ENCODE measurements at places on chromosomes 5 and 9. TPM values are rescaled to one million over a fixed set of nuclear protein-coding genes. Genes with fewer than 3 reads are reported as not detected.

DNA sequence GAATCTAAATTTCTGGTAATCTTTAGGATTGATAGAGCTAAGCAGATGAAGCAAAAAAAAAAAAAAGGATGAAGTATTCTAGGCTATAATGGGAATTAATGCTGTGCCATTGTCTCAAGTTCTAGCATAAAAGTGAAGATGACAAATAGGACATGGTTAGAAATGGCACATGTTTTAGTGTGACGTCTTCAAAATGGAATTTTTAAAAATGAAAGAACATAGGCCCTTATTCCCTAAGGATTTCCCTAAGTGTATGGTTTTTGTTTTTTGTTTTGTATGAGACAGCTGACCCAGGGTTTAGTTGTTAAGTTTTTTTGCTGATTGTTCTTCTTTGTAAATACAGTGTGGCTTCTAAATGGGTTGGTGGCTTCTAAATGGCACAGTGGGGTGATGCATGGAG is 7.1 kb downstream of the TLE4 start:
- no peak for DNase-seq

DNA sequence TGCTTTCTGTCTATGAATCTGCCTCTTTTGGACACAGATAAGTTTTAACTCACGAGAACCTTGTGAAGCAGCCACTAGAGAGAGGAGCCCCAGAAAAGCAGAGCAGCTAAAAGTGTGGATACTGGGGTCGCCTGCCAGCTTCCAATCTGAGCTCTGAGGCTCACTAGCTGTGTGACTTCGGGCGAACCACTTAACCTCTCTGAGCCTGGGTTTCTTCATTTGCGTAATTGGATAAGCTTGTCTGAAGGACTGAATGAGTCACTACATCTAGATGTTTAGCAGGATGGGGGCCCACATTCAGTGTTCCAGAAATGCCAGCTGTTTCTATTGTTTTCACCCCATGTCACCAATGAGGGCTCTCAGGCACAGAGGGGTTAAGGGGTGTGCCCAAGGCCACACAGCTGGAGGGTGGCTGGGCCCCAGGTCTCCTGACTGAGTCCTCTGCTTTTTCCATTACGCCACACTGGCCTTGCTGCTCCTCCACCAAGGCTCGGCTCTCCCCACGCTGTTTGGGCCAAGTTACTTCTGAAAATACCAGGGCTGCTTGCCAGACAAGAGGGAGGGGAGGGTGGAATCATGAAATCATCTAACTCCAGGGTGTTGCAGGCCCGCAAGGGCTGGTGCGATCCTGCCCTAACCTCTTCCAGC is 36.2 kb downstream of the SH3PXD2B start:
- no peak for DNase-seq

- no peak for DNase-seq
Measured at GRCh38 chr5:56421246-56422075, 188.3 kb upstream of the ANKRD55 start.

DNA sequence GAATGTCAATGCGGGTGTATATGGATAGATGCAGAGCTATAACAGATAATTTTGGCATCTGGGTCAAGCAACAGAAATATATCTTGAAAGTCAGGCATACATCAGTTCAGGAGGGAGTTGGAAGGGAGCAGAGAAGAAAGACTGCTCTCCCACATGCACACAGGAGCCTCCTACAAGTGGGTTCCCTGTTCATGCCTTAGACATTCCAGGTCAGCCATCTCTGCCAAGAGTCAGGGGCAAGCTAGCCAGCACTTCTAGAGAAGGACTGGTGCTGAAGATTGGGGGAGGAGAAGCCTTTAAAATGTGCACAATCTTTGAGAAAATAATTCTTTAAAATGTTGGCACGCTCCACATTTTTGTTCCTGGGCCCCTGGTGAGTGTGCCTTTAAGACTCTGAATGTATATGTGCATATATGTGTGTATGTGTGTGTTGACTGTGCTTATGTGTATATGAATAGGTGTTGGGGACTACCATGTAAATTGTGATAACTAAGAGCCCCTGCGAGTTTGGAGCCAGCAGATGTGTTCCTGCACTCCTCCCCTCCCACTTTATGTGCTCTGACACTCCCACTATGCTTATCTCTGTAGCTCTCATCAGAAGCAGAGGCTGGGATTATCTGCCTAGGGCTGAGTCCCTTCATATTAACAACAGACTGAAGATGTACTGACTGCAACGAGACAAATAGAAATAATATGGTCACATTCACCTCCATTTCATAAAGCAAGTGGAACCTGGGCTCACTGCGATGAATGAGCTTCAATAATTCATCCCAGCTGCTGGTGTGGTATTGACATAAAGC is 21.5 kb upstream of the DELE1 start:
- no peak for DNase-seq

DNA sequence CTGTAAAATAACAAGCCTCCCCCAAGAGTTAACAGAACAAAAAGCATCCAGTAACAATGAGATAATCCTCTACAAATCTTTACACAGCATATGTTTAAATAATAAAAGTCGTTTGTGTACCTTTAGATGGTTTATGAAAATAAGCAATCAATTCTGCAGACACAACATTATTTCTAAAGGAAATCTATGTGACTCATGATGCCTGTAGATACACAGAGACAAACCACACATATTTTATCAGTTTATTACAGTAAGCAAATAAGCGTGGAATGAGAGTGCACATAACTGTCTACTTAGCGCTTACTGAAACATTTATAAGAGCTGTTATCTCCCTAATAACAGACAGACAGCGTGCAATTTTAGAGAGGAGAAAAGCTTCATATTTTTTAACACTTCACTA is 243.6 kb downstream of the AP3B1 start:
- no peak for DNase-seq

DNA sequence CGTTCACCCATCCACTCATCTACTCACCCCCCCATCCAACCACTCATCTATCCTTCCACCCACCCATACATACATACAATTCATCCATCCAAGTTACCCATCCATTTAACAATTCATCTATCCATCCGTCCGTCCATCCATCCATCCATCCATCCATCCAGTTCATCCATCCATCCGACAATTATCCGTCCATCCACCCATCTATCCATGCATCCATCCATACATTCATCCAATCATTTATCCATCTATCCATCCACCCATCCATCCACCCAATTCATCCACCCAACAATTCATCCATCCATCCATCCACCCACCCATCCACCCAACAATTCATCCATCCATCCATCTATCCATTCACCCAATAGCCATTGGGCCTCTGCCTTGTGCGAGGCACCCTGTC is 173.2 kb upstream of the MVB12B start:
- DNase-seq: no peak

- no peak for DNase-seq
Measured at GRCh38 chr9:93112864-93113389, 16.9 kb downstream of the CARD19 start.

DNA sequence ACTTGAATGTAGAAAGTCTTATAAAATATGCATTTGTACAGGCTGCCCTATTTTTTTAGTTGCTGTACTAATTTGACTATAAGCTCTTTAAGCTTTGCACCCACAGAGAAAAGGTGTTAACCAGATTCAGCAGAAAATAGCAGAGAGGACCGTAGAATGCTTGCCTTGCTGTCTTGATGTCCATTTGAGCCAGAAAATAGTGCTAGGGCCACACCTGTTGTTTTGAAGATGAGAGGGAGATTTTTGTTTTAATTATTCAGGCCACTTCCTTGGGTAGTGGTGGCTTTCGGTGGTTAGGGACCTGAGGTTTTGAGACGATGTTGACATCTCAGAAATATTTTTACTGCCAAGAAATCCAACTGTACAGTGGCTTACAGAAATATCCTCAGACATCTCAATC is 196.0 kb downstream of the SPATA31D1 start:
- DNase-seq: no peak

DNA sequence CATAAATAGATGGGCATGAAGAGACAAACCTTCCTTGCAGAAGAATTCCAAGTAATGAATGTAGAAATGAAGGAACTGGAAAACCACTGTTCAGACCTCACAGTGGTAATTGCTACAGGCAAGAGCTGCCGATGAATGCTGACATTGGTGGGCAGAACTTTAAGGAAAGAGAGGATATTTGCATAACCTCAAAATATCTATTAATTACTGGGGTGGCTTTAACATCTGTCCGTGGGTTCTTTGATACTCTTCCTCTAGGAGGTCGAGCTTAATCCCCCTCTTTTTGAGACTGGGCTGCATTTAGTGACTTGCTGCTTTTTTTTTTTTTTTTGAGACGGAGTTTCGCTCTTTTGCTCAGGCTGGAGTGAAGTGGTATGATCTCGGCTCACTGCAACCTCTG is 34.7 kb downstream of the LAMC3 start:
- no peak for DNase-seq

- no peak for DNase-seq
Measured at GRCh38 chr9:37820142-37820541, 19.5 kb downstream of the DCAF10 start.

DNA sequence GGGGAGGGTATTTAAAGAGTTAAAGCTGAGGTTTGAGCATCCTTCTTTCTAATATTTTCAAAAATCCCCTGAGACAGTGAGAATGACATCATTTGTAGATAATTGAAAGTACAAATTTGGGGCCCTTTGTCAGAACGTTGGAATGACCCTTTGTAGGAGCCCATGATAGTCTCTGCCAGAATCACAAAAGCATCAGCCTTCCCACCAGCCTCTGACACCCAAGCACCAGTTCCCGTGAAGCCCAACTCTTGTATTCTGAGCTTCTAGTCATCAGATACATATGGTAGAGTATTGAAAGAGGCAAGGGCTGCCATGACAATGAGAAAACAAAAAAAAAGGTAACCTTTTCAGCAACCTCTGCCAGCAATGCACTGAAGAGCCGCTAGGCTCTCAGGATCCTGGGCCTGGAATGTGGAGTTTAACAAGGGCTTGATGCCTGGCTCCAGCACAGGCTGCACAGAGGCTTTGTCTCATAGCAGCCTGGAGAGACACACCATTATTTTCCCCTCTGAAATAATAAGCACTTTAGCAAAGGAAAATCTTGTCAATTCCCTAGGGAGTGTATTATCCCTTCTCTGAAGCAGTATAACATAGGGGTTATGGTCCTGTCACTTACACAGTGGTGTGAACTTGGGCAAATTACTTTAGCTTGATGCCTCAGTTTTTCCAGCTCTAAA is 114.4 kb downstream of the ZNF608 start:
- DNase-seq: no peak

GRCh38 chr5:168992016-168992415 is 308.9 kb downstream of the SLIT3 start:
- DNase-seq: no peak

GRCh38 chr5:72511366-72511765 is 4.2 kb upstream of the ZNF366 start:
- DNase-seq: no peak

DNA sequence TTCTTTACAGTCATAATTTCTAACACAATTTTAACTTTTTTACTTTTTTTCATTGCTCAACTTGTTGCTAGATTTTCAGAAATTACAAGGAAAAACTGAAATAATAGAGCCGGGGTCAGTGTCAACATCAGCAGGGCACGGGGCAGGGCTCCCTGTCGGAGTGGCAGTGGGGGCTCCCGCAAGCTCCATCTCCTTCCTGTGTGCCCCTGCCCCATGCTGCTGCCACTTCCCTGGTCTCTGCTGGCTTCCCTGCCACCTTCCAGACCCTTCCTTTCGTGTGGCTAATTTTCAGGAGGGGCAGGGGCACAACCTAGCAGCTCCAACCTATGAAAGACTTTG is 1.0 kb upstream of the EXOC3 start:
- DNase-seq: no peak

- DNase-seq: no peak
Measured at GRCh38 chr5:23303435-23303834, 204.0 kb upstream of the PRDM9 start.

DNA sequence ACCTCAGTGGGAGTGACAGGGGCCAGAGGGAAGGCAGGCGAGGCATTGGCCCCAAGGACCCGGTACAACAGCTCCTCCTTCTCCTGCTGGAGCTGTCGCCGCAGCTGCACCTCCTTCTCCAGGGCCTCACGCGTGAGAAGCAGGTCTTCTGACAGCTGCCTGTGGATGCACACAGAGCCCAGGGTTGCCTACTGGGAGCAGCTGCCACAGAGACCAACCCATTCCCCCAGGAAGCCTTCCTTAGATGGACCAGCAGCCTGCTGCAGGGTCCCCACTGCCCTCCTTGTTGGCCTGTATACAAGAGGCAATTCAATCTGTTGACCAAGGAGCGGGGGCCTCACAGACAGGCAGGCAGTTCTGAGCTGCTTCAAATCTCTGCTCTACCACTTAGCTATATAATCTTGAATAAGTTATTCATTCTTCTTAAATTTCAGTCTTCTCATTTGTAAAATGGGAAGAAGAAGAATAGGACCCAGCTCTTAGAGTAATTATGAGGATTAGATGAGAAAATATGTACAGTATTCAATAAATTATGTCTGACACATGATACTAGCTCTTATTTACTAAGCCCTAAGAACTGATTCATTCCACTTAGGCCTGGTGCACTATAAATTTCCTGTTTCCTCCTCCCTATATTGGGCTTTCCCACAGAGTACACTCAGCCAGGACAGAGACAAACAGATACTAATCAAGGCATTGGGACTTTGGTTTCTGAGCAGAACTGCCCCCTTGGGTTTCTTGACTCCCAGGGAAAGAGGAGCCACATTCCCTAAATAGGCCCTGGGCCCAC is 26.1 kb upstream of the ANXA6 start:
- no peak for DNase-seq

- no peak for DNase-seq
Measured at GRCh38 chr5:145982572-145983318, 46.4 kb downstream of the SH3RF2 start.

- no peak for DNase-seq
Measured at GRCh38 chr5:128757196-128757959, 207.9 kb upstream of the SLC27A6 start.

- no peak for DNase-seq
Measured at GRCh38 chr5:62707563-62707962, 128.9 kb downstream of the LRRC70 start.

DNA sequence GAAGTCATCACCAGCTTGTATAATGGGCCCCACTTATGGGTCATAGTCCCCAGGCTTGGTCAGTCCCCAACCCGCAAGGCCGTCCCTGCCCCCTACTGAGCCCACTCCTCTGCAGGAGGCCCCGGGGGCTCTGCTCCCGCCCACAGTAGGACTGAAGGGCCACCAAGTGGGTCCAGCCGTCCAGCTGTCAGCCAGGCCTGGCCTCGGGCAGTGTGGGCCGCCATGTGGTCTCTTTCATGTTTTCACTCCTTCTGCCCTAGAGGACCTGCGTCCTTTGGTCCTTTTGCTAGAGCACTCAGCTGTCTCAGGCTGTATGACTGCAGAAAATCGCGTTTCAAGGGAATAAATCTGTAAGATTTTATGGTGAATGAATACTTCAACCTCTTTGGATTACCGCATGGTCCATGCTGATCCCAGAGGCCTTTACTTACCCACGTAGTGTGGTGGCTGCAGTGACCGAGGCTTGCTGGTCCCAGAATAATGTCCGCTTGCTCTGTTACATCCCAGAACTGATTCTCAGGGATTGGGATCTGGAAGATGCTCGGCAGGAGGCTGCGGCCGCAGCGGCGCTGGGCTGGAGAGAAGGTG is 105.7 kb upstream of the FAM120A start:
- no peak for DNase-seq

GRCh38 chr9:109289931-109290330 is 30.9 kb downstream of the EPB41L4B start:
- no peak for DNase-seq

- no peak for DNase-seq
Measured at GRCh38 chr9:113519426-113520108, 56.0 kb downstream of the RGS3 start.

Gene PCDHGB3
- not detected for polyA plus RNA-seq

Gene ECM2
- polyA plus RNA-seq: not detected

Gene FAM13B
- 25.1 TPM for polyA plus RNA-seq

Gene OTP
- polyA plus RNA-seq: not detected

Gene GRM6
- polyA plus RNA-seq: not detected

Gene TTC16
- polyA plus RNA-seq: 4.4 TPM

Gene FGF10
- polyA plus RNA-seq: not detected

All from naive thymus-derived CD8-positive, alpha-beta T cell (primary cell).